ENCODE measurements at places on chromosomes 5 and 9.

GRCh38 chr5:157568720-157569119, 6.9 kb downstream of the ADAM19 start:
- DNase-seq = no peak

DNA sequence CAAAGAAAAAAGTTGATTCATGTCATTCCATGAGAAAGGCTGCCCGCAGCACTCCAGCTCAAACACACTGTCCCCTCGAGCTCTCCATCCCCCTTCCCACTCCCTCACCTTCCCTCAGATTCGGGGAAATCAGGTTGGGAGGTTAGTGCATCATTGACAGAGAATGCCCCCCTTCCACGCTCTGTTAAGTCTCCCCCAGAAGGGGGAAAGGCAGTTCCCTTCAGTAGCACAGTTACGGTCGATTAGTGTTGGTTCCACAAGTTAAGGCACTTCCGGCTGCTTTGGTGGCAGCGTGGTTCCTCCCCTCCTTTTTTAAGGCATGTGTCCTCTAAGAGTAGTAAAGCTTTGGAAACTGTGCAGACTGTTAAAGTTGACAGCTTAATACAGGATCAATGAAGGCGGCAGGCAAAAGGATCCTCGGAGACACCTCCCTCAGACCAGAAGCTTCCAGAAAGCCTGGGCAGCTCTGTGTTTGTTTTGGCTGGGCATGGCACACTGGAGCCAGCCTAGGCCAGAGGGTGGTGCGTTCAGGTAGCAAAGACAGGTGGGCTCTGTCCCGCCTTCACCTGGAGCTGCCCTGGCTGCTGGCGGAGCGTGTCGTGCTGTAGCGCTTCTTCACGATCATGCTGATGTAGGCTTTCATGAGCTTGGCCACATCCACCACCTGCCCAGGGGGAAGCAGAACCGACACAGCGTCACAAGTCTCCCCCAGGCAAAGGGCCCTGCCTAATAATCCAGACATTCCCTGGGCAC, 49.5 kb upstream of the RETREG1 start:
- DNase-seq = no peak

GRCh38 chr5:37721447-37721871, 118.4 kb downstream of the GDNF start:
- DNase-seq = no peak

DNA sequence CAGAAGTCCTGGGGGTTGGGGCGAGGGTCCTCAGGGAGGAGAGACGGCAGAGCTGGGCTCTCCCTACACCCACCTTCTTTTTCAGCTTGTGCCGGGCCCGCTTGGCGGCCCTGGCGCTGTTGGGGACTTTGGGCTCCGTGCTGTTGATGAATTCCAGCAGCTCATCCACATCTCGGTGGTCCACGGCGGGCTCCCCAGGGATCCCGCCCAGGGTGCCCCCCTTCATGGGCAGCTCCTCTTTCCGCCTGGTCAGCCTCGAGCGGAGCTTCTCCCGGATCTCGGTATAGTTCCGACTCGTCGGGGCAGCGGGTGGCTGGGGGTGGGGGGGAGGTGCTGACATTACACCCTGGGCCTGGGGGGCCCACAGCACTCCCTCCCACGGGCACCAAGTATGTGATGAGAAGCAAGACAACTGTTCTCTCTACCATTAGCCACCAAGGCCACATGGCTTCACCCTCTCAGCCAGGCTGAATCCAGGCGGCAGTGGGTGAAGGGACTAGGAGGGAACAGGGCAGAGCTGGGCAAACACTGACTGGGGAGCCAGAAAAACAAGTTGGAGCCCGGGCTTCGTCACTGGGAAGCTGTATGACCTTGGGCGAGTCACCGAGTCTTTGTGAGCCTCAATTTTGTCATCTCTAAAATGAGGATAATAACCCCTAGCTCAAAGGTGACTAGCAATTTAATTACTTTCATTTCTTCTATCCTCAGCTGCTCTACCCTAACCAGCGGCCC, 14.6 kb upstream of the DDX41 start:
- no peak for DNase-seq

DNA sequence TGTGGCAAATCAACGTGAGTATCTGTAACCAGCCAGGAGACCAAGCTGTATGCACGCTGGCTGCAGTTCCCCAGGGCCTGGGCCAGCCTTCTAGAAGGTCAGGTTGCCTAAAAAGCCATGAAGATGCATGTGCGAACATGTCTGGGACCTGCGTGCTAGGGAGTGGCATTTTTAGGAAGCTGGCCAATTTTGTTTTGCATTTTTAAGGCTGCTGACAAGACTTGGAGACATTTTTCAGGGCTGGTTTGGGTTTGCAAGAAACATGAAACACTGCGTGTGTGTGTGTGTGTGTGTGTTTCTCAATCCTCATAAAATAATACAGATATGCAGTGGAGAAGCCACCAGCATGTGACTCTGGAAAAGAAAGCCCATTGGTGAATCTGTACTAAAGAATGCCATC, 5.1 kb downstream of the TGFBI start:
- DNase-seq = no peak

- no peak for DNase-seq
Observed at GRCh38 chr5:54296386-54296785, 14.0 kb downstream of the ARL15 start.

GRCh38 chr5:63961125-63961597, 1.1 kb downstream of the HTR1A start:
- DNase-seq = no peak

DNA sequence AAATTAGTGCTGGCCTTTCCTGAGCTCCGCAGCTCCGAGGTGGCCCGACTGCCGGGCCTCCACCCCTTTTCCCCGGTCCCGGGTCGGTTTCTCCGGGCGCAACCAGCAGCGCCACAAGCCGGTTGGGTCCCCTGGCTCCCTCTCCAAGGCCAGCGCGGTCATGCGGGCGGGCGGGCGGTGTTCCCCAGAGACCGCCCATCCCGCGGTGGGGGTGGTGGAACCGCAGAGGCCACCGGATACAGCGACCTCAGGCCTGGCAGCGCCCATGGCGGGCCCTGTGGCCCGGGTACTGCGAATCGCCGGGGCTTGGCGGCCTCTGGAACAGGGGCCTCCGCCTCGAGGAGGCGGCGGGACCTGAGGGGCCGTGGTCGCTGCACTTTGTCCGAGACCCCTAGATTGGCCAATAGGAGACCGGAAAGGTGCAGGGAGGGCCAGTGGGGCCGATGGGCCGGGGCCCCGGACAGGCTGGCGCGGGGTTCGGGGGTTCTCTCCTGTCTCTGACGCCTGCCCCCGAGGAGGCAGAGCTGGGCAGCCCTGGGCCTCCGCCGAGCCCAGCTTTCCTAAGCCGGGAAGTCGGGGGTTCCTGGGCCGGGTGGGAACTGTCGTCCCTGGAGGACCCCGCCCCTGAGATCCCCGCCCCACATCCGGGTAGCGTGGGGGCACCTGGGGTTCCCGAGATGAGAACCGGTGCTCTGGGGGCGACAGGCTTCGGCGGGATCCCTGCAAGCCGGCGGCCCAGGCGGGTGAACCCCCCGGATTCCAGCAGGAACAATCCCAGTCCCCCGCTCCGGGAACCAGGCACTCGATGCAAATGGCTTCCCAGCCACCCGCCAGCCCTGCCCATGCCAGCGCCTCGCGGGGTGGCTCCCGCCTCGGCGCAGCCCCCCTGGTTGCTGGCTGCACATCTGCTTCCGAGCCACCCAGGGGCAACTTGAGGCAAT, 293.9 kb downstream of the ZSWIM6 start:
- DNase-seq = no peak

DNA sequence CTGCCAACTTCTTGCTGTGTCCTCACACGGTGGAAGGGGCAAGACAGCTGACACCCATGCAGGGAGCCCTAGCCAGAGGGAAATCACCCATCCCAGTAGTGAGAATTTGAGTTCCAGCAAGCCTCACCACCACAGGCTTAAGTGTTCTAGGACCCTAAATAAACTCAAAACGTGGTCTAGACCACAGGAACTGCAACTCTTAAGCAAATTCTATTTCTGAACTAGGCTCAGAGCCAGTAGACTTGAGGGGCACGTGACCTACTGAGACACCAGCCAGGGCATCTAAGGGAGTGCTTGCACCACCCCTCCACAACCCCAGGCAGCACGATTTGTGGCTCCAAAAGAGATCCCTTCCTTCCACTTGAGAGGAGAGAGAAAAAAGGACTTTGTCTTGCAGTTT, 96.0 kb upstream of the PHF24 start:
- no peak for DNase-seq

GRCh38 chr5:144060598-144060997, 109.9 kb downstream of the YIPF5 start:
- DNase-seq = no peak

DNA sequence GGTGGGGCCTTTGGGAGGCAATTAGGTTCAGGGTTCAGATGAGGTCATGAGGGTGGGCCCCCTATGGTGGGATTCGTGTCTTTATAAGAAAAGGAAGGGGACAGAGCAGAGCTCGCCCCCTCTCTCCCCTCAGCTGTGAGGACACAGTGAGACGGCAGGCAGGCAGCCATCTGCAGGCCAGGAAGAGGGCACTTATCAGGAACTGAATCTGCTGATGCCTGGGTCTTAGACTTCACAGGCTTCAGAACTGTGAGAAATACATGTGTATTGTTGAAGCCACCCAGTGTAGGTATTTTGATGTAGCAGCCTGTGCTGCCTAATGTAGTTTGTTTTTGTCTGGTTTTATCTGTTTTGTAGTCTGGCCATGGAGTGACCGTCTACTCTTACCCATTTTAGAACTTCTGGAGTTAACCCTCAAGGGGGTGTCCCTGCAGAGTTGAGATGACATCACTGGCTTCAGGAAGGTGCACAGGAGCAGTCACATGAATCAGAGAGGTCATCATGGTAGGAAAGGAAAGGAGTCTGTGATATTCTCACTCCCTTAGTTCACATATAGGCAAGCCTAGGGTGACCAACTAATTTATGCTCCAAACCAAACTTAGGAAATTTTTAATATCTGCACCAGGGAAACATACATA, 71.0 kb downstream of the LRRC70 start:
- no peak for DNase-seq

GRCh38 chr9:112820881-112821280, 69.8 kb downstream of the SLC46A2 start:
- DNase-seq = no peak

DNA sequence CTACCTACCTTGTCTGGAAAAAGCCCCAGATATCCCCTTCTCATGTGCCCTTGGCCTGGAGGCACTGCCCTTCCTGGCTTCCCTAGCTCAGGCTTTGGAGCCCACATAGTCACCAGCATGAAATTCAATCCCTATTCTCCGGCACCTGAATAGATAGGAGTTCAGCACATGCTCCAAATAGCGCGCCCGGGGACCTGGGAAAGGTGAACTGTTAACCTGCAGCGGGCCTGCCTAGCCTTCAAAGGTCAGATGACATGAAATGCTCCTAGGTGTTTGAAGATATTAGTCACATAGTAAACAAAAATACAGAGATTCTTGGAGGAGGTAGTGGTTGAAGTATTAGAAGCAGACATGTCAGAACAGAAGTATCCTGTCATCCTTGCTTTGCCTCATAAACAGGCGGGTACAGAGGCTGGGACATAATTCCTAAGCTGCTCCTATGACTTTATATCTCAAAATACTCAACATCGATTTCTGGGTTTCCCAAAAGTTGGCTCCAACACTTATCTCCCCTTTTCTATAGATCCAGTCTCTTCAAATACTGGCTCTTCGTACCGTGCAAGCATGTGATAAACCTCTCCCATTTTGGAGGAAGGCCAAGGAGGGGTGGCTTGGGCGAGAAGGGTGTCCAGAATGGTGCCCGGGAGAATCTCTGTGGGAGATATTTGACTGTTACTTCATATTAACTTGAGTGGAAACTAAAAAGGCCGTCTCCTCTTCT, 88.0 kb upstream of the ANKH start:
- DNase-seq = no peak

- DNase-seq = no peak
Observed at GRCh38 chr9:18478501-18479361, 4.8 kb downstream of the ADAMTSL1 start.

DNA sequence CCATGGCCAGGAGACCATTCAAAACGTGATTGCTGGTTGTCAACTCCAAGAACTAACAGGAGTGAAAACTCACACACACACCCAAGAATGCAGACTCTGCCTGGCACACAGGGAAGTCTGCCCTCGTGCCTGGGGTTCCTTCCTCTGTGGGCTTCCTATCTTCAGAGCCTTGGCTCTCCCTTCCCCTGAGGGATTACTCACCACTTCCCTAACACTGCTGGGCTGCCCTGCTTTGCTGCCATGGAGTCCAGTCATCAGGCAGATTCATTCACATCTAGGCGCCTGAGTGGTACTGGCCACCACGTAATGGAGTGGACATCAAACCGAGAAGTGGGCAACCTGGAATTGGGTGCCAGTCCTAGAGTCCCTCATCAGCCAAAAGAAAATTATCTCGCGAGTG, 76.4 kb upstream of the PRSS3 start:
- no peak for DNase-seq

DNA sequence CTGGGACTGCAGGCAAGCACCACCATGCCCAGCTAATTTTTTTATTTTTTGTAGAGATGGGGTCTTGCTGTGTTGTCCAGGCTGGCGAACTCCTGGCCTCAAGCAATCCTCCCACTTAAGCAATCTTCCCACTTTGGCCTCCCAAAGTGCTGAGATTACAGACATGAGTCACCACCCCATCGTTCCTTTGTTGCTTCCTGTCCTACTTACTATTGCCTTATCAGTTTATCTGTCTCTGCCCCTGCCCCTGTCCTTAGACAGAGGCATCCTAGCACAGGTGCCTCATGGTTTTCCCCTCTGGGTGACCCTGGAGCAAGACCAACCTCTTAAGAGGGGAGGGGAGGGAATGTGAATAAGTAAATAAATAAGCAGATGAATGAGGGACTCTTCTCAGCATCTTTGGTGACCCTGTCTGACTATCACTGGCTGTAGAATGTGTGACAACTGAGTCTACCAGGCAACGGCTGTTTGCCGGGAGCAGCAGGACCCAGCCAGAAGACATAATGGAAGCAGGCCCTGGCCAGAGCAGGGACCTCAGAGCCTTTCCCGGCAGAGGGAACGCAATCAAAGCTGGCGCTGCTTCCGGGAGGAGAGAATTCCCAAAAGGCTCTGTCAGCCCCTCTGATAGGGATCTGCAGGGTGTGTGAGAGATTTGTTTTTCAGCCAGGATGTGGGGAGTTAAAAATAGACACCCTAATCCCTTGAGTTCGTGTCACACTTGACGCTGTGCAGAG, 43.8 kb upstream of the DAB2IP start:
- DNase-seq = no peak

DNA sequence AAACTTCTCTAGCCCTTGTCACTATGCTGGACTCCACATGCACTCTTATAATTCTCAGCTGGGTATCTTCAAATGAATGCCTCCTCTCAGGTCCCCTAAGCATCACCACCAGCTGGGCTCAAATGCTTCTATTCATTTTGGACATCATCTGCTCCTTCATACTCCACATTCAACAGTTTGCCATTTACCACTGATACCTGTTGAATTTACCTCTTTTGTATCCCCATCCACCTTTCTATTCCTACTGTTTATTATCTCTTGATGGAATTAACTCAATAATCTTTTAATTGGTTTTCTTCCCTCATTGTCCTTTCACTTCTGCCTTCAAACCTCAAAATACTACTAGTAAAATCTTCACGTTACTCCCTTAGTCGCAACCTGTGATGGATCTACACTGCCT, 14.5 kb downstream of the RANBP6 start:
- no peak for DNase-seq

Data from stimulated activated CD4-positive, alpha-beta T cell treated with anti-CD3 and anti-CD28 coated beads, Interleukin-1b, Interleukin-23, amount 100 ng/mL, for 1 hour (primary cell).